ENCODE measurements at places on chromosomes 3 and 15. TPM values are rescaled to one million over a fixed set of nuclear protein-coding genes. Genes with fewer than 3 reads are reported as not detected.

The C2CD4B gene
- total RNA-seq = 0.07 TPM

The GJD2 gene
- not detected for total RNA-seq

The ACP3 gene
- not detected for total RNA-seq

The GABRR3 gene
- not detected for total RNA-seq

The CD96 gene
- 0.02 TPM for total RNA-seq

The PLCB2 gene
- total RNA-seq = 0.70 TPM

The C2CD4A gene
- total RNA-seq = 0.05 TPM

The IL17RB gene
- total RNA-seq = 1.1 TPM

The COMMD4 gene
- total RNA-seq = 188 TPM

The ZNF710 gene
- total RNA-seq = 15.0 TPM

The ASB14 gene
- not detected for total RNA-seq

Data from A549 treated with CORT108297 at 1 μM for 4 hours (cell line).